ENCODE measurements at places on chromosomes 2 and 18. TPM values are rescaled to one million over a fixed set of nuclear protein-coding genes. Genes with fewer than 3 reads are reported as not detected.
A peak's percentile ranks its signal among the peaks of the same experiment; 100 is the strongest.

GRCh38 chr2:26764906-26765305 is 822 bp downstream of the SLC35F6 start:
- no peaks in the 10 kb centered on the region for H3K27me3 ChIP-seq
- peak overlapping the region; percentile 93 for H3K4me3 ChIP-seq
- peaks cover 64% of the 10 kb centered on the region for H3K4me1 ChIP-seq
- no peaks in the 10 kb centered on the region for H3K36me3 ChIP-seq
- DNase-seq, result no peak
- H3K27ac ChIP-seq, result peak overlapping the region; percentile 93

REG3A gene
- not detected for total RNA-seq

DNA sequence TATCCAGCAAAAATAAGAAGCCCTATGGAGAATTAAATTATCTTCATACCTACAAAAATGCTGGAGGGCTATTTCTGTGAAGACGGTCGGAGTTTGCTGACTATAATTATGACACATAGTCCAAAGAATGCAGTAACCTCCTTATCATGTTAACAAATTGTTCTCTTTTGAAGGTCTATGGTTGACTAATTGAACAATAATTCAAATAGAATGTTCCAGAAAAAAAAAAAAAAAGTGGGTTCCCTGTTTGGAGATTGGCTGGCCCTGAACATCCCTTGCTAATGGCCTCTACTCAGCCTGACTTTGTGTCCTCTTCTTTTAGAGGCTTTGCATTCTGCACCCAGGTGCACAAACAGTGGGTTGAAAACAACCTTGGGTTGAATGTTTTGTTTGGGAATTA is 82.8 kb upstream of the CCBE1 start:
- no peaks in the 10 kb centered on the region for H3K27me3 ChIP-seq
- H3K4me3 ChIP-seq, result no peak overlapping the region
- DNase-seq, result no peak
- H3K36me3 ChIP-seq, result no peaks in the 10 kb centered on the region
- H3K27ac ChIP-seq, result no peak overlapping the region
- H3K4me1 ChIP-seq, result no peaks in the 10 kb centered on the region

IL1R2 gene
- total RNA-seq, result 607 TPM

SLC5A7 gene
- not detected for total RNA-seq

- no peak overlapping the region for H3K27ac ChIP-seq
- no peak overlapping the region for H3K4me3 ChIP-seq
- H3K4me1 ChIP-seq, result no peaks in the 10 kb centered on the region
- DNase-seq, result no peak
- no peaks in the 10 kb centered on the region for H3K27me3 ChIP-seq
- no peaks in the 10 kb centered on the region for H3K36me3 ChIP-seq
Measured at GRCh38 chr2:22579341-22579740, 805.6 kb upstream of the KLHL29 start.

- H3K4me3 ChIP-seq, result no peak overlapping the region
- peaks cover 19% of the 10 kb centered on the region for H3K4me1 ChIP-seq
- DNase-seq, result no peak
Measured at GRCh38 chr2:6913415-6914157, 3.6 kb upstream of the RNF144A start.

- H3K4me1 ChIP-seq, result peaks cover 9% of the 10 kb centered on the region
- H3K27me3 ChIP-seq, result peaks cover 10% of the 10 kb centered on the region
- no peak for DNase-seq
- H3K4me3 ChIP-seq, result no peak overlapping the region
- no peak overlapping the region for H3K27ac ChIP-seq
Measured at GRCh38 chr18:50373561-50374219, 1.2 kb upstream of the SKA1 start.

- no peaks in the 10 kb centered on the region for H3K4me1 ChIP-seq
- H3K27ac ChIP-seq, result no peak overlapping the region
- DNase-seq, result no peak
- H3K4me3 ChIP-seq, result no peak overlapping the region
- no peaks in the 10 kb centered on the region for H3K36me3 ChIP-seq
Measured at GRCh38 chr2:234081970-234082822, 31.7 kb downstream of the SPP2 start.

DNA sequence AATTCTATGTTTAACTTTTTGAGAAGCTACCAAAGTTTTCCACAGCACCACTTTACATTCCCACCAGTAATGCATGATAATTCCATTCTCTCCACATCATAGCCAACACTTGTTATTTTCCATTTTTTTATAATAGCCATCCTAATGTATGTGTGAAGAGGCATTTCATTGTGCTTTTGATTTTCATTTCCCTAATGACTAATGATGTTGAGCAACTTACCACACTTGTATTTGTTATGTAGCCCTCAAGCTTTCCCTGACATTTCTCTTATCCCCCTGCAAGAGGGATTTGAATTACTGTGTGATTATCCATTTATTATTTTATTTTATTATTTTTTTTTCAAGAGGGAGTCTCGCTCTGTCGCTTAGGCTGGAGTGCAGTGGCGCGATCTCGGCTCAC is 23.6 kb upstream of the SOS1 start:
- DNase-seq, result no peak
- H3K27ac ChIP-seq, result no peak overlapping the region
- peaks cover 29% of the 10 kb centered on the region for H3K4me1 ChIP-seq

SNX17 gene
- 102 TPM for total RNA-seq

DNA sequence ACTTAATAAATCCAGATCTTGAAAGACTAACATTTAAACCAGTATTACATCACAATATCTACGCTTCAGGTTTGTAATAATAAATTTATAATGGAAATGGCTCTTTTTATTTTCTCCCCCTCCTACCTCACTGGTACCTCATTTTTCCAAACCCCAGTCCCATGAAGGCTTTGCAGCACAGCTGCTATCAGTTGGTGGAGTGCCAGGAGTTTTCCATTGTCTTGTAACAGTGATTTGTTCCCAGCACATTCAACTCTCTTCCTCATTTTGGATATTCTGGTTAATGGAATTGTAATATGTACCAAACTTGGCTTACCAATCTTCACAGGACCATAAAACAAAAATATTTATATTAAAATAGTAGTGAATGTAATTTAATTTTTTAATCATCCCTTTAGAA is 91.2 kb downstream of the VRK2 start:
- H3K36me3 ChIP-seq, result no peaks in the 10 kb centered on the region
- H3K27me3 ChIP-seq, result no peaks in the 10 kb centered on the region
- no peak overlapping the region for H3K4me3 ChIP-seq
- no peaks in the 10 kb centered on the region for H3K4me1 ChIP-seq

SERPINB4 gene
- total RNA-seq, result not detected

DNA sequence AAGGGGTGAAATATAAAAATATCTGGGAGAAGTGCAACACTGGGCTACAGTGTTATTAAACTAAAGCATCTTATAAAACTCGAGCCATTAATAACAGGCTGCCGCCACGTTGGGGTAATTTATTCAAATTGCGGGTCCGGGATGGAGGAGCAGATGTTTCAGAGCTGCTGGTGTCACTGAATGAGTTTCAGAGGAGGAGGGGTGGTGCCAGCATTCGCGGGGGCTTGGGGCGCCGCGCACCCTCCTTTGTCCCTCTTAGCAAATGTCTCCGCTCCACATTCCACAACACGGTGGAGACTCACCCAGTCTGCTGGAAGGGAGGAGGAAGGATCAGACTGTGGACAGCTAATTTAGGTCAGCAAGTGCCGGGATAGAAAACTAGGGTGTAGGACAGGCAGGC is 260.5 kb downstream of the CELF4 start:
- no peaks in the 10 kb centered on the region for H3K36me3 ChIP-seq
- no peak overlapping the region for H3K27ac ChIP-seq

GRCh38 chr2:221529943-221530652 is 42.0 kb downstream of the EPHA4 start:
- H3K27ac ChIP-seq, result no peak overlapping the region
- peaks cover 23% of the 10 kb centered on the region for H3K4me1 ChIP-seq
- no peak for DNase-seq
- peak overlapping the region; percentile 16 for H3K4me3 ChIP-seq

NYAP2 gene
- 0.17 TPM for total RNA-seq

GRCh38 chr2:220703279-220703678 is 868.8 kb downstream of the EPHA4 start:
- H3K27me3 ChIP-seq, result no peaks in the 10 kb centered on the region
- no peak overlapping the region for H3K4me3 ChIP-seq
- H3K36me3 ChIP-seq, result no peaks in the 10 kb centered on the region
- DNase-seq, result no peak
- H3K27ac ChIP-seq, result no peak overlapping the region

- H3K27me3 ChIP-seq, result no peaks in the 10 kb centered on the region
- H3K4me1 ChIP-seq, result no peaks in the 10 kb centered on the region
- H3K36me3 ChIP-seq, result no peaks in the 10 kb centered on the region
Measured at GRCh38 chr2:239811111-239811781, 213.9 kb downstream of the NDUFA10 start.

- H3K27ac ChIP-seq, result peak overlapping the region; percentile 85
- no peak for DNase-seq
- H3K4me3 ChIP-seq, result peak overlapping the region; percentile 58
Measured at GRCh38 chr2:231394211-231395141, 1.0 kb upstream of the B3GNT7 start.

GRCh38 chr18:9824474-9824832 is 61.3 kb upstream of the TXNDC2 start:
- H3K4me1 ChIP-seq, result peaks cover 77% of the 10 kb centered on the region
- no peak overlapping the region for H3K4me3 ChIP-seq
- no peaks in the 10 kb centered on the region for H3K36me3 ChIP-seq
- H3K27me3 ChIP-seq, result no peaks in the 10 kb centered on the region

FHOD3 gene
- total RNA-seq, result 2.7 TPM
